HCT116 (cell line): ENCODE measurements at places on chromosomes 11 and 22. TPM values are rescaled to one million over a fixed set of nuclear protein-coding genes. Genes with fewer than 3 reads are reported as not detected.

DNA sequence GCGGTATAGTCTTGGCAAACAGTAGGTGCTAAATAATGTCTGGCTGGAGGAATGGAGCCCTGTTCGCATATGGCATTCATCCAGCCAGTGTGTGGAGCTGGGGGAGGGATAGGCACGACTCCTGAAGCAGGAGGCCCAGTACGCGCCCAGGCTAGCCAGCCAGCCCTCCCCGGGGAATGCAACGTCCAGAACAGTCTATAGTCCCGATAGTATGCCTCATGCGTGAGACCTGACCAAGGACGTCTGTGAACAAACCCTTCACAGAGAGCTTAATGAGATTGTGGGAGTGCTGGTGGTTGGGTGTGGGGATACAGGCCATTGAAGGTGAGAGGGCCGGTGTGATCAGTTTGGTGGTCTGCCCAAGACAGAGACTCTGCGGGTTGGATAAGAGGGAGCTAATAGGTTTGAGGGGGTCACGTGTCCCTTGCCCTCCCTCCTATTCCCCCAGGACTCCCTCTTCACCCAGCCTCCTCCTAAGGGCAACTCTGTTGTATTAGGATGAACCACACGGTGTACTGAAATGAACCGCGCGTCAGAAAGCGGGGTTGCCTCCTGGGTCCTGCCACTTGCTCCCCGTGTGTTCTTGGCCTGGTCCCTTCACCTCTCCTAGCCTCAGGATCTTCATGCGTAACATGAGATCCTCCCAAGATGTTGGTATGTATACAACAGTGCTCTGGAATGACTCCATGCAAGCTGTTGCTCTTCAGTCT, 987 bp upstream of the GRIK4 start:
- no peak for DNase-seq

- no peak for DNase-seq
These were observed 212.4 kb upstream of the C11orf87 start for GRCh38 chr11:109209572-109209971.

DNA sequence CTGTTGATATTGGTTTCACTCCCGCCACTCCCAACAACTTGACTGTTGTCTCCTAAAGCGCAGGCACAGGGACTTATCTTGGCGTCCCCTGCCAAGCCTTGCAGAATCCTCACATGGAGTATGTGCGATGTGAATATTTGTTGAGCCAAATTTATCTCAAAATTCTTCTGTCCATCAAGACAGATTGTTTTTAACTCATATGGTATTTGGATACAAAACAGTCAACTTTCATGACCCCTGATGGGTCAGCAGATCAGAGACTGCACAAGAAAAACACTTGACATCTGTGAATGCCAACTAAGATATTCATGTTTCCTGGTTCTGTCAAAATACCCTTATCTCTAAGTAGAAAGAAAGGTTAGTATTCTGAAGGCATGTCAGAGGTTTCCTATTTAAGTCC, 221.7 kb upstream of the BLID start:
- no peak for DNase-seq

The RFPL1 gene
- not detected for total RNA-seq

The NXPE1 gene
- total RNA-seq = not detected

The CDKN1C gene
- total RNA-seq = 24.0 TPM

DNA sequence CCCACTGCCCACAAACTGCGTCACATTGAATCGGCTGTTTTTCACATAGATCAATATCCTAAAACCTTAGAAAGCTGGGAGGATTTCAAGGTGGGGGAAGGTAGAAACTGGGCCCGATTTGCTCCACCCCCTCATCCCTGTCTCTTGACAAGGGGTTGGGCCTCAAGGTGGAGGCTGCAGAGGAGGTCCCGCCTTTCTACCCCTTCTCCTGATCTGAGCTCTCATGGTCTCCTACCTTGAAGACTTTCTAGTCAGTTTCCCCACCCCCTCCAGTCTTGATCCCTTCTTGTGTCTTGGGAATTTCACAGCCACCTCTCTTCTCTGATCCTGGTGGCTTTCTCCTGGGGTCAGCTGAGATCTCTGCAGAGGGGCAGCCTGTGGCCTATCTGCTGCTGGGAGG, 4.5 kb upstream of the STARD10 start:
- DNase-seq = no peak

GRCh38 chr22:35393116-35394010, 6.6 kb upstream of the MCM5 start:
- DNase-seq = no peak

- DNase-seq = no peak
These were observed 847 bp downstream of the ME3 start for GRCh38 chr11:86671531-86672006.

GRCh38 chr11:11178671-11179638, 174.1 kb downstream of the CSNK2A3 start:
- DNase-seq = peak; percentile 23

DNA sequence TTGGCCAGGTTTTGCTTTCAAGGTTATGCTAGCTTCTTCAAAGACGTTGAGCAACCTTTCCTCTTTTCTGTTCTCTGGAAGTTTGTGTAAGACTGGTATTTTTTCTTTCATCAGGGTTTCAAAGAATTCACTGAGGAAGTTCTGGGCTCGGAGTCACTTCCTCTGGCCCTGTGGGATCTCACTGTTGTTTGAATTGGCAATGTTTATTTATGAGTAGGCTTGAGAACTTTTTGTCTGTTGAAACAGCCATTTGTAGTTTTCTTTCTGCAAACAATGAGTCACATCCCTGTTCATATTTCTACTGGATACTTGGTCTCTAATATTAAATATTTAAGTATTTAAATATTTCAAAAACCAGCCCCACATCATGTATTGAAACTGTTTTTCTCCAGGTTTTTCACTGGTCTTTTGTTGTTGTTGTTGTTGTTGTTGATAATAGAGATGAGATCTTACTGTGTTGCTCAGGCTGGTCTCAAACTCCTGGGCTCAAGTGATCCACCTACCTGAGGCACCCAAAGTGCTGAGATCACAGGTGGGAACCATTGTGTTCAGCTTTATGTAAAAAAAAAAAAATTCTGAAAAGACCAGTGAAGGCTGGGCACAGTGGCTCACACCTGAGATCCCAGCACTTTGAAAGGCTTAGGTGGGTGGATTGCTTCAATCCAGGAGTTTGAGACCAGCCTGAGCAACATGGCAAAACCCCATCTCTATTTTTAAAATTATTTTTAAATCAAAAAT, 26.9 kb downstream of the SUSD2 start:
- peak; percentile 95 for DNase-seq

DNA sequence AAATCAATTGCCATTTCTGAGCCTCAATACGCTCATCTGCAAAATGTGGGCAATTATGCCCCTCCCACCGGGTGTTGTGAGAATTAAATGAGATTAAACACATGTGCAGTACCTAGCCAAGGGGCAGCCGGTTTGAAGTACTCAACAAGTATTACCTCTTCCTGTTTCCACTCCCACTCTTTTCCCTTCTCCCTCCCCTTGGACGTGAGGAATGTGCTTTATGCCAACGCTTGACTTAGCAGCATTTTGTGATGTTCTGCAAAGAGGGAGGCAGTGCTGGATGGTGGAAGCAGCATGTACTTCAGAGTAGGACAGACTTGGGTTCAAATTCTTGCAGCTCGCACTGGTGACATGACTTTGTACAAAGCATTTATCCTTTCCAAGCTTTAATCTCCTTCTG, 306.0 kb downstream of the BUD13 start:
- DNase-seq = no peak
